ENCODE measurements at places on chromosomes 1 and 21.

- no peaks in the 10 kb centered on the region for H3K36me3 ChIP-seq
- no peak for DNase-seq
- no peaks in the 10 kb centered on the region for H3K27me3 ChIP-seq
- no peak overlapping the region for H3K27ac ChIP-seq
- no peak overlapping the region for H3K4me3 ChIP-seq
These were observed 99.0 kb downstream of the TNNI3K start for GRCh38 chr1:74334147-74334546.

GRCh38 chr1:59427155-59427554, 130.3 kb downstream of the FGGY start:
- H3K4me3 ChIP-seq, result no peak overlapping the region
- no peaks in the 10 kb centered on the region for H3K27me3 ChIP-seq
- H3K27ac ChIP-seq, result no peak overlapping the region
- DNase-seq, result no peak

GRCh38 chr1:187237542-187237941, 408.8 kb downstream of the PLA2G4A start:
- no peak overlapping the region for H3K4me3 ChIP-seq
- no peaks in the 10 kb centered on the region for H3K4me1 ChIP-seq
- no peak for DNase-seq
- H3K36me3 ChIP-seq, result no peaks in the 10 kb centered on the region
- no peak overlapping the region for H3K27ac ChIP-seq
- no peaks in the 10 kb centered on the region for H3K27me3 ChIP-seq

- peaks cover 2% of the 10 kb centered on the region for H3K36me3 ChIP-seq
- H3K27me3 ChIP-seq, result peaks cover 6% of the 10 kb centered on the region
- H3K4me3 ChIP-seq, result no peak overlapping the region
These were observed 22.6 kb upstream of the SAMD13 start for GRCh38 chr1:84278905-84279304.

DNA sequence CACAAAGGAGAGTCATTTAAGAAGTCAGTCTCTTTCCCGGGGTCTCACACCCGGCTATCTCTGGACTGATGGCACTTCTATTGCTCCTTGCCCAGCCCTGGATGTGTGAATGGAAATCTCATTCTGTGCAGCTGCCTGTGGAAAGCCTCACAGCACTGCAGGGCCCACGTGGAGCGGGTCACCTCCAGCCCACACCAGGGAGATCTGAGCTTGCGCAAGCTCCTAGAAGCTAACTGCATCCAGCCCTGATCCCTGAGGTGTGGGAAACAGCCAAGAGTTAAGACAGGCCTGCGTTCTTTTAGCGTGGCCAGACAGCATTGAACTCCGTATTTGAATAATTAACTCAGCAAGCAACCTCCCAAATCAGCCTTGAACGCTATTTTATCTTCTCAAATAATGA, 150.5 kb downstream of the LRIG2 start:
- no peak for DNase-seq
- H3K4me1 ChIP-seq, result peaks cover 6% of the 10 kb centered on the region
- H3K4me3 ChIP-seq, result no peak overlapping the region
- no peak overlapping the region for H3K27ac ChIP-seq
- H3K27me3 ChIP-seq, result peaks cover 40% of the 10 kb centered on the region

DNA sequence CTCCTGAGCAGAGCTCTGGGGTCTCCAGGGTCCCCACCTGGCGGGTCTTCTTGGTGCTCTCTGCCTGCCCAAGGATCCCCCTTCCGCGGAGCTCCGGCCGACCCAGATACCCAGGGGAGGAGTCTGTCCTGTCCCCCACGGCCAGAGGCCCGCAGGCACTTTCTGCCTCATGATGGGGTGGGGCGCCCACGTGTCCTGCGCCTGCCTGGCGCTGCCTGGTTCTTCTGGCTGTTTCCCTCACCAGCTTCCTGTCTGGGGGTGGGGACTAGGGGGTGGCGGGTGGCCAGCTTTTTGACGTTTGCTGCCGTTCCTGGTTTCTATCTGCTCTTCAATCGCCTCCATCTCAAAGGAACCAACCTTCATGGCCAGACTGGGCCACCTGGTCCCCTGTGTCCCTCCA, 313.3 kb upstream of the VAMP3 start:
- no peaks in the 10 kb centered on the region for H3K36me3 ChIP-seq
- H3K27ac ChIP-seq, result no peak overlapping the region
- H3K27me3 ChIP-seq, result peaks cover 36% of the 10 kb centered on the region
- DNase-seq, result no peak
